ENCODE measurements at places on chromosomes 1 and 21.

GRCh38 chr1:30756206-30756544 is 1.4 kb downstream of the LAPTM5 start:
- DNase-seq, result no peak

DNA sequence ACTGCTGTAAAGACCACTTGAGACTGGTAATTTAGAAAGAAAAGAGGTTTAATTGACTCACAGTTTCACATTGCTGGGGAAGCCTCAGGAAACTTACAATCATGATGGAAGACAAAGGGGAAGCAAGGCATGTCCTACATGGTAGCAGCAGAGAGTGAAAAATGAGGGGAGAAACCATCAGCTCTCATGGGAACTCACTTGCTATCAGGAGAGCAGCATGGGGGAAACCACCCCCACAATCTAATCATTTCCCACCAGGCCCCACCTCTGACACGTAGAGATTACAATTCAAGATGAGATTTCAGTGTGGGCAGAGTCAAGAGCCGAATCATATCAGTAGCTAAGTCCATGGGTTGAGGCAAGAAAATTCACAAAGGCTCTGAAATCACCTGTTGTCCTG is 23.8 kb upstream of the LYPD8 start:
- no peak for DNase-seq

DNA sequence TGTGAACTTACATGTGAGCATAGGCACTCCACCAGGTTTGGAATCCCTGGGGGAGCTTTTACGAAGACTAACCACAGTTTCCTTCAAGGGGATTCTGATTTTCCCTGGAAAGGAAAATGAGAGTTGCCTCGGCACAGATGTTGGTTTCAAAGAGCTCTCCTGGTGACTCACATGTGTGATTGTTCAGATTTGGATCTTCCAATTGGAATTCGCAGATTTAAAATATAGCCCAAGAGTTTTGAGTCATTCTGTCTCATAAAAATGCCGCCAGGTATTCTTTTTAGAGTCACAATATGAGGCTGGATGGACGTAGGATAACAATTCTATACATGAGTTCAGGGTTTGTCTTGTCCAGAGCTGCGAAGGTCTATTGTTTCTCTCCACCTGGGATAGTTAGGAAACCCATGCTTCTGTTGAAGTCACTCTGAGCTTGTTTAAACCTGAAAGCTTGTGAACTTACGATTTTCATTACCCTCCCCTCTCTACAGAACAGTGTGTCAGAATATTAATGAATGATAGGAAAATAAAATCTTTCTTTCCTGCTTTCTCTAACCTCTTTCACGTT is 64.9 kb downstream of the TGFB2 start:
- DNase-seq, result peak; percentile 35

- DNase-seq, result no peak
These were observed 10.8 kb upstream of the ANGPTL7 start for GRCh38 chr1:11178021-11179015.

GRCh38 chr1:60657926-60658325 is 424.4 kb upstream of the NFIA start:
- no peak for DNase-seq

GRCh38 chr1:59705466-59706302 is 109.1 kb upstream of the HOOK1 start:
- no peak for DNase-seq

DNA sequence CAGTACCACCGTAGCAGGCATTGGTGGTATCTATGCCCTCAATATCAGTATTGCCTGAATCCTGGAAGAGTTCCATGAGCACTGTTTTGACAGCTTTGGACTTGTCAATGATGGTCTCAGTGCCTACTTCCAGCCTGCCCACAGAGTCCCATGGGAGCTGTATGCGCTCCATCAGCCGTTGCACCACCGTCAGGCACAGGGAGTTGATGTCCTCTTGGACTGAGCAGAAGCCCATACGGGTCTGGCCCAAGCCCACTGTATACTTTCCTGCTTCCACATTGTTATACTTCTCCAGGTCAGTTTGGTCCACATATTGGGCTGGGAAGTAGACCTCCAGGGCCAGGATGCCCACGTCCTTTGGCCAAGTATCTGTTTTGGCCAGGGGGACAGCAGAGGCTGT is 4.5 kb downstream of the HMGCS2 start:
- no peak for DNase-seq

DNA sequence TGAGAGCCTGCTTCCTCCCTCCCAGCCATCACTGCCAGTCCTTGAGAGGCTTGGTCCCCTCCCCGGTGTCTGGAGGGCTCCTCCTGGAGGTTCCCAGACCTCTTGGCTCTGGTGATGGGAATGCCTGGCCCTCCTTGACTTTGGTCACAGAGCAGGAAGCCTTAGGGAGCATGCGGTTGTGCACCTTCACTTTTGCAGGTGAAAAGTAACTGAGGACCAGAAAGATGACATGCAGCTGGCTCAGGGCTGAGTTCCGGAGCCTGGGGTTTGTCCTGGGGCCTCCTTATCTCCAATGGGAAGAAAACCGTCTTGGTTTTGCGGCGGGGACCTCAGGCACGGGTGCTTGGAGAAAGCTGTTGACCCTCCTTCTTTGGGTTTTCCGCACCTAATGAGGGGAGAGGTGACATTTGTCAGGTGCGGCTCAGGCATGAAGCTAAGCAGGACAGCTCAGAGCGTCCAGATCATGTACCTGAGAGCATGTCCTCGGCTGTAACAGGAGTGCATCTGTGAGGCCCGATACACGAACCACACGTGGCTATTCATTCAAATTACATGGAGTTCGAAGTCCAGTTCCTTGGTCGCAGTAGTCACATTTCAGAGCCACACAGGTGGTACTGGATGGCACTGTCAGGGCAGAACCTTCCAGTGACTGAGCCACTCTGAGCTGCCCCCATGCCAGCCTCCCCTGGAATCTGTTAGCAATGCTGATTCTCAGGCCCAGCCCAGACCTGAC is 608 bp upstream of the MX2 start:
- no peak for DNase-seq

DNA sequence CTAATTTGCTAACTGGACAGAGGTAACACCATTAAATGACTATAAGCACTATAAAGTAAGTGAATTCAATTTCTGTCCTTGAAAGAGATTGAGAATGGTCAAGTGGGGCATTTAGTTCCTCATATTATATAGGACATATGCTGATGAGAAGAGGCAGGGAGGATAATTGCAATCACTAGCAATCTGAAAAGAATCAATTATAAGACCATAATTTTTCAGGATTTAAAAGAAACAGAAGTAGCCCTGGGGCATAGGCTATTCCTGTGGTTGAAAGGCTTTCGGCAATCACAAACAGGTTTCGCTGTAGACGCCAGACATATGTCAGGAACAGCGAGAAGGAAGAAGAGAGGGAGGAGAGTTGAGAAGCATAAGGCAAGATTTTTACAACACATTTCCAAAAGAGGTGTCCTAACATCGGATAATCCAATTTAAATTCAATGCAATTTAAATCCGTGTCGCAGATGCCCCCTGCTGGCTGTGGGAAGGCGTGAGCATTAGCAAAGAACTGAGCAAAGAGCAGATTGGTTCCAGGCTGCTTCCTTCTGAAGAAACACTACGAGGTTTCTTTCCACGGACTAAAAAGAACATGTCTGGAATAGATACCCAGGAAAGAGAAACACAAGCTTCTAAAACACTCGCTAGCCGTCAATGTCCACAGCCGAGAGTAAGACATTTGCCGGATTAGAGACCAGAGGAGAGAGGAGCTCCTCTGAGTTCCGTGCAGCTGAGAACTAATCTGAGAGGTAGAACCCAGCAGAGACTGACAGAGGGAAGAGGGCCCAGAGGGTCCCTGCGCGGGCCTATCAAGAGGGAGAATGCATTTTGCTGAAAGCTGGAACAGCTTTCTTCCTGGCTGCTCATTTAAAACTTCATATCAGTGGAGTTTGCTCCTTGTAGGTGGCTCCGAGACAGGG is 27.9 kb downstream of the RGS5 start:
- DNase-seq, result peak; percentile 66

GRCh38 chr1:209586221-209586740 is 2.8 kb downstream of the CAMK1G start:
- no peak for DNase-seq

GRCh38 chr1:155636397-155637153 is 26.6 kb downstream of the MSTO1 start:
- no peak for DNase-seq

- no peak for DNase-seq
These were observed 136.6 kb downstream of the SYF2 start for GRCh38 chr1:25095635-25096200.

DNA sequence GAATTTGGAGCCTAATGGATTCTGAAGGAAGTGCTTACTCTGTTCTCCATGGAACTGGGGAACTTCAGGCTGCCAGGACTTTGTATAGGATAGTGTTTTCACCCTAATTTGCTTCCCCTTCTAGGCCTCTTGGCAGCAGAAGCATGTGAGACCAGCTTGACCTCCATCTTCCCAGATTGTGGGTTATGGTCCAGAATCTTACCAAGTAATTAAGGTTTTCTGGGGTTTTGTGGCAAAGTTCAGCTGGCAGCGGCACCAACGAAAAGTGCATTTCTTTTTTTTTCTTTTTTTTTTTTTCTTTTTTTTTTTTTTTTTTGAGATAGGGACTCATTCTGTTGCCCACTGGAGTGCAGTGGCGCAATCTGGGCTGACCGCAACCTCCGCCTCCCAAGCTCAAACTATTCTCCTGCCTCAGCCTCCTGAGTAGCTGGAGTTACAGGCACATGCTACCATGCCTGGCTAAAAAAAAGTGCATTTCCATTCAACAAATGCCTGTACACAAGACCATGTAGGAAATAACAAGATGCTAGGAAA is 3.4 kb upstream of the BMP8A start:
- DNase-seq, result no peak

- DNase-seq, result peak; percentile 27
These were observed 339.7 kb downstream of the USP25 start for GRCh38 chr21:16069178-16070112.

All from fibroblast of skin of back (primary cell).